Left ventricle myocardium inferior (tissue), 1 donor: ENCODE measurements at places on chromosomes 11 and 22. TPM values are rescaled to one million over a fixed set of nuclear protein-coding genes. Genes with fewer than 3 reads are reported as not detected.
A peak's percentile ranks its signal among the peaks of the same experiment; 100 is the strongest.

DNA sequence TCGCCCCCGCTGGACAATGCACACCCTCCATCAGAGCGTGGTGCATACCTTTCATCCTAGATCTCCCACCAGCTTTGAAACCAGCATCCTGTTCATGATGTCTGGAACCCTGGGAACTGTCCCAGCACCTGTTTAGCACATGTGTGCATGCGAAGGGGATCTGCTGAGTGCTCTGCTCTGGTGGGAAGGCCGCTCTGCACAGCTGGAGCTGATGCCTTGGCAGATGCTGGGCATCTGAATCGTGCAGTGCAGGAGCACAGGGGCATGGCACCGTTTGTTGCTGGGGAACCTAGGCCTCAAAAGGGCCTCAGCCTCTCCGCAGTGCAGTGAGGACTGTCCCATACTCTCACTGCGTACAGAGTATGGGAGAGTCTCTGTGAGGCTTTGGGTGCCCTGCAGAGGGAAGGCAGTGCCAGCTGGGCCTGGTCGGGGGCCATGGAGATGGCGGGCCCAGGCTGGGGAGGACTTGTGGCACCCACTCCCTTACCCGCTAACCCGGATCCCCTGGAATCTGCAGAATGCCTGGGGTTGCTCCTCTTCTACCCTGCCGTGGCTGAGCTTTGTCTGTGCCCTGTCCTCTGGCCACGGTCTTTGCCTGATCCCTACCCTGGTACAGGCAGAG is 72.9 kb upstream of the ATXN10 start:
- no peaks in the 10 kb centered on the region for H3K36me3 ChIP-seq
- no peak for DNase-seq
- no peak overlapping the region for H3K27ac ChIP-seq

- peak overlapping the region; percentile 82 for H3K27ac ChIP-seq
- peaks cover 92% of the 10 kb centered on the region for H3K4me1 ChIP-seq
- no peak for DNase-seq
- H3K27me3 ChIP-seq, result no peaks in the 10 kb centered on the region
Measured at GRCh38 chr22:42958937-42959336, 56.0 kb downstream of the PACSIN2 start.

DNA sequence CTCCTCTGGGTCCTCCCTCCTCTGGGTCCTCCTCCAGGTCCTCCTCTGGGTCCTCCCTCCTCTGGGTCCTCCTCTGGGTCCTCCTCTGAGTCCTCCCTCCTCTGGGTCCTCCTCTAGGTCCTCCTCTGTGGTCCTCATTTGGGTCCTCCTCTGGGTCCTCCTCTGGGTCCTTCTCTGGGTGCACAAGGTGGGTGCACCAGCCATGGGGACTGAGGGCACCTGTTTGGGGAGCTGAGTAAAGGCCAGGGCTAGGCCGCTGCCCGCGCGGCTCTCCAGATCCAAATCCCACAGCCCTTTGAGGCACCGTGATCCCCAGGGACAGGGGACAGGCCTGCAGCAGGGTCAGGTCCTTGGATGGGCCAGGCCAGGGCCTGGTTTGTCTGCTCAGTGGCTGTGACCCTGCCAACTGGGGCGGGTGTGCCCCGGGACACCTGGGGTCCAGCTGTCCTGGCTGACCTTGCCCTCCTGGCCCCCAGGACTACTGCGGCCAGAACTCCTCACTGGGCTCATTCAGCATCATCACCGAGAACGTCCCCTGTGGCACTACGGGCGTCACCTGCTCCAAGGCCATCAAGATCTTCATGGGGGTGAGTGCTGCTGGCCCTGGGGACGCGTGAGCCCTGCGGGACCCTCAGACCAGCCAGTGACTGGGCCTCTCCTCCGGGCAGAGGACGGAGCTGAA is 12.7 kb downstream of the MUC2 start:
- no peaks in the 10 kb centered on the region for H3K36me3 ChIP-seq
- no peak overlapping the region for H3K27ac ChIP-seq
- no peak overlapping the region for H3K4me3 ChIP-seq
- no peaks in the 10 kb centered on the region for H3K4me1 ChIP-seq

- H3K36me3 ChIP-seq, result no peaks in the 10 kb centered on the region
- no peak for DNase-seq
- no peaks in the 10 kb centered on the region for H3K27me3 ChIP-seq
- peaks cover 1% of the 10 kb centered on the region for H3K4me1 ChIP-seq
- no peak overlapping the region for H3K4me3 ChIP-seq
- no peak overlapping the region for H3K27ac ChIP-seq
Measured at GRCh38 chr22:23509571-23510302, 70.4 kb downstream of the IGLL1 start.

DNA sequence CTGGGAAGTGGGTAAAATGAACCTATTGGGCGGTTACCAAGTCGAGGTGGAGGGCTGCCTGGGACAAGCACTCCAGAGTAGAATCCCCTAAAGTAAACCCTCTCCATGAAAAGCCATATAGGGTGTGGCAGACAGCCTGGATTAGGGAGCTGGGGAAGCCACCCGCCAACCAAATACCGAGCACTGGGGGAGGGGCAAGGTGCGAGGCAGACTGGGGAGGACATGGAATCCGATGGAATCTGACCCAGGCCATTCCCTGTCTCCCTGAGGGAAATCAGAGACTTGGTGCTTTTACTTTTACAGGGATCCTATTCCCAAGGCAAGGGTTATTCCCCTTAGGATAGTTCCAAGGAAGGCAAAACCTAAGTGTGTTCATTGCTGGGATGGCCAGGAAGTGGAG is 130.9 kb upstream of the HSD17B12 start:
- H3K4me3 ChIP-seq, result no peak overlapping the region
- H3K4me1 ChIP-seq, result peaks cover 11% of the 10 kb centered on the region
- peaks cover 96% of the 10 kb centered on the region for H3K27me3 ChIP-seq
- H3K27ac ChIP-seq, result no peak overlapping the region

GRCh38 chr11:68904248-68904847 is 657 bp downstream of the IGHMBP2 start:
- DNase-seq, result peak; percentile 30
- H3K27ac ChIP-seq, result peak overlapping the region; percentile 92
- H3K4me3 ChIP-seq, result peak overlapping the region; percentile 86

GRCh38 chr11:123421589-123421988 is 8.5 kb upstream of the GRAMD1B start:
- H3K27ac ChIP-seq, result no peak overlapping the region
- peaks cover 17% of the 10 kb centered on the region for H3K27me3 ChIP-seq
- H3K4me3 ChIP-seq, result no peak overlapping the region
- DNase-seq, result no peak

- H3K27me3 ChIP-seq, result peaks cover 51% of the 10 kb centered on the region
- H3K36me3 ChIP-seq, result no peaks in the 10 kb centered on the region
- no peak overlapping the region for H3K27ac ChIP-seq
- H3K4me1 ChIP-seq, result no peaks in the 10 kb centered on the region
Measured at GRCh38 chr22:50146439-50147238, 23.9 kb upstream of the PANX2 start.

GRCh38 chr11:65159012-65159411 is 11.0 kb upstream of the SPDYC start:
- no peaks in the 10 kb centered on the region for H3K36me3 ChIP-seq
- DNase-seq, result no peak
- H3K4me1 ChIP-seq, result no peaks in the 10 kb centered on the region
- no peak overlapping the region for H3K4me3 ChIP-seq

GRCh38 chr11:118199135-118199534 is 22.7 kb upstream of the SCN2B start:
- H3K27me3 ChIP-seq, result no peaks in the 10 kb centered on the region
- H3K4me1 ChIP-seq, result peaks cover 31% of the 10 kb centered on the region
- H3K27ac ChIP-seq, result peak overlapping the region; percentile 45

- H3K27me3 ChIP-seq, result no peaks in the 10 kb centered on the region
- H3K27ac ChIP-seq, result no peak overlapping the region
- H3K36me3 ChIP-seq, result peaks cover 27% of the 10 kb centered on the region
Measured at GRCh38 chr11:78228467-78228866, 39.7 kb downstream of the USP35 start.

- no peak overlapping the region for H3K27ac ChIP-seq
- H3K27me3 ChIP-seq, result no peaks in the 10 kb centered on the region
- no peaks in the 10 kb centered on the region for H3K36me3 ChIP-seq
Measured at GRCh38 chr11:113255096-113255495, 59.3 kb upstream of the TTC12 start.

GRCh38 chr11:123273616-123274015 is 78.6 kb upstream of the CLMP start:
- H3K27ac ChIP-seq, result no peak overlapping the region
- H3K4me1 ChIP-seq, result no peaks in the 10 kb centered on the region

DNA sequence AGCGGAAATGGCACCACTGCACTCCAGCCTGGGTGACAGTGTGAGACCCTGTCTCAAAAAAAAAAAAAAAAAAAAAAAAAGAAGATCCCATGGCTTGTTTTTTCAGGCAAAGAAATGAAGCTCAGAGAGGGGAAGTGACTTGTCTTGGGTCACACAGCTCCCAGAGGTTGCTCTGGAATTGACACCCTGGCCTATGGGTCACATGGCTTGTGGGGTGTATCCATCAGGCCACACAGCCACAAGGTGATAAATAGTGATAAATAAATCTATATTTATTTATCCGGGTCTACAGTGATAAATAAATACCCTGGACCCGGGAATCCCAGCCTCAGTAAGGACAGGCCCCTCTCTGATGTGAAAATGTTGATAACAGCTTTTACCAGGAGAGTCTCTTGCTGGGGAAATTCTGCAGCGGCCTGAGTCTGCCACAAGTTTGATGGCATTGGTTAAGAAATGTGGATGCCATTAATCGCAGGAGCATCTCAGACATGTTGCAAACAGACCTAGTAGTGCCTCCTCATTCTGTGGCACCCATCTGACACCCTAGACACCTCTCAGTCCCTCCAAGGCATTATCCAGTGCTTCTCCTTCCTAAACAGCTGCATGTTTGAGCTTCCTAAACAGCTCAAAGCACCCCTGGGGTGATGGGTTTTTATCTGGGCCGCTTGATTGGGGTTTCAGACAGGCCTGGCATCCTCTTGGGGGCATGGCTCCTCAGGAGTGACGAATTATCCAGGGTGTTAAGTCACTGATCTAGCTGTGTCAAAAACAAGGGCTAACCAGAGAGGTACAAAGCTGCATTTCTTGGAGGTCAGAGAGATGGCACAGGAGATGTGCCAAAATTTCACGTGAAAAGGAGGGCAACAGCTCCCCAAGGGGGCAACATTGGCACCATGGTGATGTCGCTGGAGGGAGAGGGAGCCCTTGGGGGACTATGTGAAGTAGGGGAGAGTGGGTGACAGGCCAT is 1.9 kb upstream of the EMID1 start:
- H3K36me3 ChIP-seq, result no peaks in the 10 kb centered on the region
- no peak overlapping the region for H3K4me3 ChIP-seq
- H3K27ac ChIP-seq, result peak overlapping the region; percentile 70
- H3K27me3 ChIP-seq, result peaks cover 15% of the 10 kb centered on the region
- no peak for DNase-seq

- peak overlapping the region; percentile 100 for H3K27ac ChIP-seq
- DNase-seq, result no peak
- H3K27me3 ChIP-seq, result no peaks in the 10 kb centered on the region
- peak overlapping the region; percentile 57 for H3K4me3 ChIP-seq
- peaks cover 96% of the 10 kb centered on the region for H3K4me1 ChIP-seq
- peaks cover 28% of the 10 kb centered on the region for H3K36me3 ChIP-seq
Measured at GRCh38 chr11:114158886-114159285, 99.4 kb downstream of the ZBTB16 start.

The SLC25A18 gene
- 2.7 TPM for total RNA-seq

The HEPHL1 gene
- total RNA-seq, result not detected

The E2F8 gene
- 3.6 TPM for total RNA-seq

The KRTAP5-2 gene
- not detected for total RNA-seq

The PICK1 gene
- 21.1 TPM for total RNA-seq

The IFITM1 gene
- total RNA-seq, result 83.5 TPM

The CTSW gene
- total RNA-seq, result 0.49 TPM
